Right lobe of liver (tissue), 6 donors: ENCODE measurements at places on chromosomes 7 and 10. TPM values are rescaled to one million over a fixed set of nuclear protein-coding genes. Genes with fewer than 3 reads are reported as not detected.

The MAT1A gene
- 919 TPM for total RNA-seq

The CPED1 gene
- 41.8 TPM for total RNA-seq

The HERPUD2 gene
- 22.0 TPM for total RNA-seq

The SPOCK2 gene
- total RNA-seq = 1.3 TPM

The SRGN gene
- total RNA-seq = 95.1 TPM

The CABCOCO1 gene
- total RNA-seq = not detected

The WNT16 gene
- total RNA-seq = not detected

The EZH2 gene
- 4.2 TPM for total RNA-seq

The PIP gene
- not detected for total RNA-seq

DNA sequence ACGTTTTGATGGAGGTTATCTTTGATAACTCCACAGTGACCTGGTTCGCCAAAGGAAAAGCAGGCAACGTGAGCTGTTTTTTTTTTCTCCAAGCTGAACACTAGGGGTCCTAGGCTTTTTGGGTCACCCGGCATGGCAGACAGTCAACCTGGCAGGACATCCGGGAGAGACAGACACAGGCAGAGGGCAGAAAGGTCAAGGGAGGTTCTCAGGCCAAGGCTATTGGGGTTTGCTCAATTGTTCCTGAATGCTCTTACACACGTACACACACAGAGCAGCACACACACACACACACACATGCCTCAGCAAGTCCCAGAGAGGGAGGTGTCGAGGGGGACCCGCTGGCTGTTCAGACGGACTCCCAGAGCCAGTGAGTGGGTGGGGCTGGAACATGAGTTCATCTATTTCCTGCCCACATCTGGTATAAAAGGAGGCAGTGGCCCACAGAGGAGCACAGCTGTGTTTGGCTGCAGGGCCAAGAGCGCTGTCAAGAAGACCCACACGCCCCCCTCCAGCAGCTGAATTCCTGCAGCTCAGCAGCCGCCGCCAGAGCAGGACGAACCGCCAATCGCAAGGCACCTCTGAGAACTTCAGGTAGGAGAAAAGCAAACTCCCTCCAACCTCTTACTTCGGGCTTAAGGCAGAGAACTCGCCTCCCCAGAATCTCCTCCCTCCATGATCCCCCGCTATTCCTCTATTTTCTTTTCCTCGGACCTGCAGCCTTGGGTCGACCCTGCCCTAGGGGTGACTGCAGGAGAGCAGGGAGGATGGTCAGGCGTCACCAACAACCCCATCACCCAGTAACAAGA lies at the start of gene SERPINE1:
Gene SERPINE1 (plus strand): TSS at position 454 of the 809 bp plus-strand sequence. CDS start 1,290 bp downstream, outside the sequence.
- DNase-seq = peak; percentile 96

DNA sequence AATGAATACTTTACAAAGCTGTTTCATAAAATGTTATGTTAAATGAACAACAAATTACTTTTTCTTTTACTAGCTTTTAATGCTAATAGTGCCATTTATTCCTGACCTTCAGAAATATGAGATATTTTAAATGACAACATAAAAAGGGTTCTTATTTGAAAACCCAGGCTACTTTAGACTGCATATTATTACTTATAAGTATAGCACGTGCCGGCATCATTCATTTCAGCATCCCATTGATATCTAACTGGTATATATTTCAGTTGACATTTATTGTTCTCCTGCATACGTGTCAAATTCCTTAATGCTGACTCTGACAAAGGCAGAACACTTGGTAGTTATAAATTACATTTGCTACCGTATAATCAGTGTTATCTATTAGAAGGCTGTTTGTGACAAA lies 35.3 kb downstream of the PNLIPRP2 start:
- no peak for DNase-seq

- DNase-seq = no peak
These were observed 774.0 kb downstream of the DNAJB9 start for GRCh38 chr7:109343678-109344077.

DNA sequence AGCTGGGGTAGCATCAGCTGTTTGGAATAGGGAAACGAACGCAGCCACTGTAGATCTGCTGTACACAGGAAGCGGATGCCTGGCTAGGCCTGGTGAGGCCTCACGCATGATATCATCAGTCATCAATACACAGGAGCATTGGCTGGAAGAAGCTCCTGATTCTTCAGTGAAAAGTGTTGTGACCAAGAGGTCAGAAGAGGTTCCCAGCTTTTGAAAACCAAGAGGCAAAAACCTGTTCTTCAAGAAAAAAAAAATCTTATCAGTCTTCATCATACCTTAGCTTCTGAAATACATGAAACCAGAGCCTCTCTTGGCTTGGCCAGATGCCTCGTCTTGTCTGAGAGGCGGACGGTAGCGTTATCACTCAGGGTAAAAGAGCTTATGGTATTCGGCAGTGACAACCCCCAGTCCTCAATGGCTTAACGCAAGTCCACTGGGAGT lies 139.3 kb upstream of the TCF7L2 start:
- DNase-seq = no peak

DNA sequence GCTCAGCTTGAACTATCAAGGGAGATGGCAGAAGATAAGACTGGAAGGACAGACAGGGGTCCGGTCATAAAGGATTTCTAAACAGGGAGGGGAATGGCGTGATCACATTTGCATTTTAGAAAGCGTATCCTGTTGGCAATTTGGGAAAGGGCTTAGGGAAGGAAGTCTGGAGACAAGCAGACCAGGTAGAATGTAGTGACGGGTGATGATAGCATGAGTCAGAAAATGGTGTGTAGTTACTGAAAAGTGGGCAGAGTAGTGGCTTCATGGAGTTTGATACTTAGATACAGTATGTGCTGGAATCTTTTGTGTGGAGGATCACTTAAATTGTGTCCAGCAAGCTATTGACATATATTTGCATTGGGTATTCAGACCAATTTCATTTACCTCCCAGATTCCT lies 61.2 kb downstream of the LRGUK start:
- DNase-seq = no peak

GRCh38 chr10:45532480-45532879 lies 140.1 kb downstream of the ZFAND4 start:
- no peak for DNase-seq

DNA sequence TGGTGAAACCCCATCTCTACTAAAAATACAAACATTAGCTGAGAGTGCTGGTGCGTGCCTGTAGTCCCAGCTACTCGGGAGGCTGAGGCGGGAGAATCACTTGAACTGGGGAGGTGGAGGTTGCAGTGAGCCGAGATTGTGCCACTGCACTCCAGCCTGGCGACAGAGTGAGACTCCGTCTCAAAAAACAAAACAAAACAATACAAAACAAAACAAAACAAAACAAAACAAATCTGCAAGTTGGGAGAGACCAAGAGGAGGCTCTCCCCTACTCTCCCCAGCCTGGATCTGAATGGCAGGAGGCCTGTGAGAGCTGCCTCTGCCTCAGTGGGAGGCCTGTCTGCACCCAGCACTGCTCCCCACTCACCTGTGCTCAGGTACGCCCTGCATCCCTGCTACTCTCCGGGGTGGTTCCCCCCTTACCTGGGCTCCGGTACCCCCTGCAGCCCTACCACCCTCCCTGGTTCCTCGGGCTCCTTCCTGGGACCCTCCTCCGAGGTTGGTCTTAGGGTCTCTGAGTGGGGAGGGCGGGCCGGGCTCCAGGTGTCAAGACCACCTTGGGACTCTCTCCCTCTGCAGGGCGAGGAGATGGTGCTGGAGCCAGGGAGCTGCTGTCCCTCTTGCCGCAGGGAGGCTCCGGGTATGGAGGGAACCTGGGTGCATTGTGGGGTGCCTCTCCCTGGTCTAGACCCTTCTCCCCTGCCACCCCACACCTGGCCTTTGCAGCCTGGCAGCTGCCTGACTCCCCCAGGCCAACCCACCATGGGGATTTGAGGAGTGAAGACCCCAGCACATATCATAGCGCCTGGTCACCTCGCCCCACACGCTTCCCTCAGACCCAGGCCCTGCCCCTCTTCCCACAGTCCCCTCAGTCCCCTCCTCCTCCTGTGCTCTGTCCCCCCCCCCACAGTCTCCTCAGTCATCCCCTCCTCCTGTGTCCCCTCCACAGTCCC lies 9.5 kb upstream of the ZNF862 start:
- no peak for DNase-seq

GRCh38 chr7:47449810-47450590 lies 131.9 kb downstream of the TNS3 start:
- no peak for DNase-seq

DNA sequence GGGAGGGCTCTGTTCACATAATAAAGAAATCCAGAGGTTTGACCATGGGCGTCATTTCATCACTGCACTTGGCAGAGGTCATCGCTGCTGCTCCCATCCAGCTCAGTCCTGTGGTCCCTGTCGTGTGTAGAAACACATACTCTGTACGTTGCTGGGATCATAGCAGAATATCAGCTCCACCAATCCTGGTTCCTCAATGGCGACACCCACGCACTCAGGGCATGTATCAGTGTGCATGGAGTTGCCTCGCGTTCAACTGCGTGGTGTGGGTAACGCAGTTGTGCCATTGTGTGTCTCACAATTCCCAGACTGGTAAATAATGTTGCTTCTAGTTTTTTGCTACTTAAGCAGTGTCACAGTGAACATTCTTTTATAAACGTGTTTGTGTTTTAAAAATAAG lies 111.1 kb downstream of the LHPP start:
- no peak for DNase-seq

GRCh38 chr10:31582365-31583052 lies 263.5 kb downstream of the ZEB1 start:
- no peak for DNase-seq

DNA sequence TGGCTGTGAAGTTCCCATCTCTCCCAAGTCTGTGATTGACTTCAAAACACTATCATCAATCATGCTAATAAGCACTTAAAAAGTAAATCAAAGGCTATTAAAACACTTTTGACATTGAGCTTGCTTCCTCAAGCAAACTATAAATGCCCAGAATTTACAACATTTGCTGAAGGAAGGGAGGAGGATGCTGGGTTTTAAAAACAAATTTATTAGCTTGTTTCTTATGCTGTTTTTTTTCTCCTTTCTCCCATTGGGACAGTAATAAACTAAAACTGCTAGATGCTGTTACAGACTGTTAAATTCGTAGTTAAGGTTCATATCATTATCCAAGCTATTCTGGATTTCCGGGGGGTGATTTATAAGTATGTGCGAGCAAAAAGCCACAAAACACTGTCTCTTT lies 250.5 kb downstream of the SORCS1 start:
- DNase-seq = no peak

DNA sequence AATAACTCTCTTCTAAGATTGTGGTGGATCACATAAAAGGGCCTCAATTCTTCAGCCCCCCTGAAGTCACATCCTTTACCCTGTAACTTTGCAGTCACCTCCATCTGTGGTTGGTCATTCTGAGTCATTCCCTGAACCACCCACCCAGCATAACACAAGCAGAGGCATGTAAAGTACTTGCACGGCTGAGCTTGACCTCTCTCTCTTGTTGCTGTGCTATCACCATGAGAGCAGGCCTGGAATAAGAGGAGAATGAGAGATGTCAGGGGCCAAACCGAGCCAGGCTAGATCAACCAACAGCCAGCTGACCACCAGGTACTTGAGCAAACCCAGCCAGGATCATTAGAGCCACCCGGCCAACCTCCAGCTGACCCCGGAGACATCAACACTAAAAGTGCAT lies 13.5 kb upstream of the STK17A start:
- DNase-seq = no peak

- DNase-seq = no peak
These were observed 884.4 kb upstream of the SORCS1 start for GRCh38 chr10:108048898-108049297.

DNA sequence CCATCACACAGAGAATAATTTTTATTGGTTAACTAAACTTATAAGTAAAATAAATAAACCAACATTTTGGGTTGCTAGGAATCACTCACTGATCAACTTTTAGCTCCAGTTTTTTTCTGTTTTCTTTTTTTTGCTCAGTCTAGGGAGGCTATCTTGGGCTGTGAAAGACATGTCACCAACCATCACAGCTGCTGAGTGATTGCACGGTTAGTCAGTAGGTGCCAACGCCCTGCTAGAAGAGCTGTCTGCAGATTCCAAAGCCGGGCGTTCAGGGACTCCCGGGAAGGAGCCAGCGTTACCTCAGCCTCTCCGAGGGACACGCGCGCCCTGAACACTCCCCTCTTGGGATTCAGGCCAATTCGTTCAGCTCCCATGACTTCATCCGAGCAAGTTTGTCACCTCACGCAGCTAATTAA lies 604 bp upstream of the STAM start:
- peak; percentile 72 for DNase-seq

- DNase-seq = no peak
These were observed 86.4 kb downstream of the WDR37 start for GRCh38 chr10:1142596-1142995.

- DNase-seq = no peak
These were observed 219.4 kb downstream of the ABCA13 start for GRCh38 chr7:48390388-48391327.

DNA sequence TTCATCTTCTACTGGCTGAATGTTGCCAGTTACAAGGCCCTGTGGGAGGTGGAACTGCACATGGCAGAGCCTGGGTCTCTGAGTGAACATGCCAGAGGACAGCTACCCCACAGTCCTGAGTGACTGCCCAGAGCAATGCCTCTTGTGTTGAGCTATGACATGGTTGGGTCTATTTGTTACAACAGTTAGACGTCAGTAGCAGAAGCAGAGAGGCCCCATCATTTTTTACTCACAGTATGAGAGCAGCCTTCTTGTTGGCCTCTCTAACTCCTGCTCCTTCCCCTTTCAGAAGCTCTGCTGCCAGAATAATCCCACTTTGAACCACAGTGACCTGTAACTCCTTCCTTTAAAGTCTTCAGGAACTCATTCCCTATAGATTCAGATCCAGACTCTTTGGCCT lies 30.8 kb upstream of the NRP1 start:
- no peak for DNase-seq

GRCh38 chr7:3028071-3028757 lies 15.5 kb downstream of the CARD11 start:
- DNase-seq = no peak

DNA sequence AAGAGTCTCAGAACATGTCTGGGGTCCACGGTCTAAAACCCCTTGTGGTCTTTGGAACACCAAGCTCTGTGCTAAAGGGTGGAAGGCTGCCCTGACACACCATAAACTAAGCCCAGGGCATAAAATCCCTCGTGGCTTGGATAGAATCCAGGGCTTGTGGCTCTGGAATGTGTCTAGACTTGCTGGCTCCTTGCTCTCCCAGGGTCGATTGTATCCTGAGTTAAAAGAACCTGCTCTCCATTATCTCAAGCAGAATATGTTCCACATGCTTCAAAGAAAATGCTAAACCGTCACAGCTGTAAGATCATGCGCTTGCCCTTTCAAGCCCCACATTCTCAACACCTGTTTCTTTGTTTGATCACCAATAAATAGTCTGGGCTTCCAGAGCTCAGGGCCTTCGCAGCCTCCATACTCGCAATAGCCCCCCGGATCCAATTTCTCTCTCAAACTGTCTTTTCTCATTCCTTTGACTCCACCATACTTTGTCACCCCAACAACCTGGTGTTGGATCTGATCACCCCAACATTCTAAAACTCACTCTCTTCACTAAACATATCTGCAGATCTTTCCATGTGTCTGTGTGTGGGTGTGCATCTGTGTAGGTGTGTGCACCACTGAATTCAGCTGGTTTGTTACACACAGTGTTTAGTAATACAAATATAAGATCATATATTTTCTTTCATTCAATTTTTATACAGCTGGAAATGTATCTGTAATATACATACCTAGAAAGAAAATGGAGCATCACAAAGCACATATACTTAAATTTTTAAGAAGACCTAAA lies 238.5 kb downstream of the ZMYND11 start:
- no peak for DNase-seq
